ENCODE measurements at places on chromosomes 13 and 19.

GRCh38 chr19:16949496-16950023 lies 60.8 kb downstream of the F2RL3 start:
- DNase-seq: no peak

- DNase-seq: no peak
Measured at GRCh38 chr13:27853861-27854260, 61.6 kb downstream of the GSX1 start.

GRCh38 chr13:71801781-71802180 lies 65.2 kb downstream of the DACH1 start:
- DNase-seq: no peak

GRCh38 chr13:29909975-29910674 lies 59.7 kb upstream of the UBL3 start:
- no peak for DNase-seq

DNA sequence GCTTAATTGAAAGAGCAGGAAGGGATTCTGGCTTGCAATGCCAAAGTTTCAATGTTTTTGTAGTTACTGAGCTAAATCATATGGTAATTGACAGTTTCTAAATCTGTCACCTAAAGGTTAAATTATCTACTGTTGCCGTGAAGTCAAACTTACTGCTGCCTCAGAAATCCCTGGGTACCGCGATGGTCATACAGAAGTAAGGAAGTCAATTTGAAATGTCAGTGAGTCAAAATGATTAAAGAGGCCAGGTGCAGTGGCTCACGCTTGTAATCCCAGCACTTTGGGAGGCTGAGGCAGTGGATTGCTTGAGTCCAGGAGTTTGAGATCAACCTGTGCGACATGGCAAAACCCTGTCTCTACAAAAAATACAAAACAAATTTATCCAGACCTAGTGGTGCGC lies 48.8 kb upstream of the TPM4 start:
- DNase-seq: no peak
